ENCODE measurements at places on chromosomes 13 and 19.

DNA sequence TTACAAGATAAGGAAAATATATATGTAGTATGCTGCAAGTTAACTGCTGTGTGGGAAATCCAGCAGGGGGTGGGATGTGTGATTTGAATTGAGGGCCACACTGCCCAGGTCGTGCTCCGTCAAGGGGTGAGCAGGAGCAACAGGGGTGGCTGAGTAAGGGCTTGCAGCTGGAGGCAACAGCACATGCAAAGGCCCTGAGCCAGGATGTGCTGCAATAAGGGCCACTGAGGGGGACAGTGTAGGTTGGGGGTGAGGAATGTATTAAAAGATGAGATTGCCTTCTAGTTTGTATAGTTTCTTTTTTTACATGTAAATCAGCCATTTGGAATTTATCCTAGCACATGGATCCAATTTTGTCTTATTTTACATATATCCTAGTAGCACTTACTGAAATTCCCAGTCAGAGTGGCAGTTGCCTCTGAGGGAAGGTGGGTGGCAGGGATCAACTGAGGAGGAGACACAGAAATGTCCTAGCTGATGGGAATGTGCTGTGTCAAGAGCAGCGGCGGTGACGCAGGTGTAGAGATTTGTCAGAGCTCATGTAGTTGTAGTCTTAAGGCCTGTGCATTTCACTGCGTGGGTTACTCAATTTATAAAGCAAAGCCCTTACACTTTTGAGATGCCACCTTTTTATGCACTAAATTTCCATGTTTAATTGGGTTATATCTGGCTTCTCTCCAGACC lies 5.4 kb upstream of the RBM42 start:
- no peak for DNase-seq

- no peak for DNase-seq
These were observed 15.5 kb downstream of the DPP9 start for GRCh38 chr19:4707956-4708650.

GRCh38 chr13:94389604-94390351 lies 89.7 kb downstream of the DCT start:
- DNase-seq: no peak

GRCh38 chr19:15161028-15161984 lies 39.5 kb downstream of the NOTCH3 start:
- DNase-seq: no peak

DNA sequence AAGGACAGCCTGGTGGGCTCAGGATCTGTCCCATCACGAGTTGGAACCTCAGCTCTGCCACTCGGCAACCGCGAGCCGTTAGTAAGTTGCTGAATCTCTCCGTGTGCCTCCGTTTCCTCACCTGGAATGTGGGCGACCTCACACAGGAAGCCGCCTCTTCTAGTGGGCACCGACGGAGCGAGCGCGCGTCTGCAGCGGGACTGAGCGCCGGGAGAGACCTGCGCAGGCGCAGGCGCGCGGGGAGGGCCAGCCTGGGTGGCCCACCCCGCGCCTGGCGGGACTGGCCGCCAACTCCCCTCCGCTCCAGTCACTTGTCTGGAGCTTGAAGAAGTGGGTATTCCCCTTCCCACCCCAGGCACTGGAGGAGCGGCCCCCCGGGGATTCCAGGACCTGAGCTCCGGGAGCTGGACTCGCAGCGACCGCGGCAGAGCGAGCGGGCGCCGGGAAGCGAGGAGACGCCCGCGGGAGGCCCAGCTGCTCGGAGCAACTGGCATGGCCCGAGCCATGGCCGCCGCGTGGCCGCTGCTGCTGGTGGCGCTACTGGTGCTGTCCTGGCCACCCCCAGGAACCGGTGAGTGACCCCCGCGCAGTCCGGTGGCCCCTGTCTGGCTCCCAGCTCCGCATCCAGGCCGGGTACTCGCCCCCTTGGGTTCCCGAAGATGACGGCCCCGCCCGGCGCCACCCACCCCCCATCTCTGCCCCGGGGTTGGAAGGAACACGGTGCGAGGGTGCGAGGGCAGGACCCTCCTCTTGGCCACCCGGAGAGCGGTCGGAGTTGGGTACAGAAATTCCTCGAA lies at the start of gene PVR:
TSS of gene PVR (plus strand) at position 306 of the 797 bp plus-strand sequence. CDS start at position 493, 187 bp downstream.
- peak; percentile 26 for DNase-seq

DNA sequence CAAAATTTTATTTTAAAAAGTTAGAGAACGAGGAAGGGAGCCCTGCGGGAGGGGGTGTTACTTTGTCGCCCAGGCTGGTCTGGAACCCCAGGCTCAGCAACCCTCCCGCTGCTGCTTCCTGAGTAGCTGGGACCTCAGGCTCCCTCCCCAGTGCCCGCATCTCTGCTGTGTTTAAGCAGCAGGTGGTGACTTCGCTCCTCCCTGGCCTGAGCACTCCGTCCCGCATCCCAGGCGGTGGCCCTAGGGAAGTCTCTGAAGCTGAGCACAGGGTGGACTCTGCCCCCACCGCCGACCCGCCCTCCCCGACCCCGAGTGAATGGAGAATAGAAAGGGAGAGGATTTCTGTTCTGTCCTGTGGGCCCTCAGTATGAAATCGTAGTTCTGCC lies 30.5 kb downstream of the ZNF701 start:
- DNase-seq: no peak

GRCh38 chr19:3431760-3432397 lies 48.4 kb downstream of the SMIM24 start:
- DNase-seq: no peak

- peak; percentile 83 for DNase-seq
These were observed 25.9 kb downstream of the MPND start for GRCh38 chr19:4369109-4369887.

- DNase-seq: no peak
These were observed 456.0 kb downstream of the PCDH17 start for GRCh38 chr13:58087566-58087965.

- no peak for DNase-seq
These were observed 15.5 kb upstream of the SLC7A10 start for GRCh38 chr19:33241091-33241529.

- no peak for DNase-seq
These were observed 872.8 kb downstream of the DACH1 start for GRCh38 chr13:70994191-70994590.

DNA sequence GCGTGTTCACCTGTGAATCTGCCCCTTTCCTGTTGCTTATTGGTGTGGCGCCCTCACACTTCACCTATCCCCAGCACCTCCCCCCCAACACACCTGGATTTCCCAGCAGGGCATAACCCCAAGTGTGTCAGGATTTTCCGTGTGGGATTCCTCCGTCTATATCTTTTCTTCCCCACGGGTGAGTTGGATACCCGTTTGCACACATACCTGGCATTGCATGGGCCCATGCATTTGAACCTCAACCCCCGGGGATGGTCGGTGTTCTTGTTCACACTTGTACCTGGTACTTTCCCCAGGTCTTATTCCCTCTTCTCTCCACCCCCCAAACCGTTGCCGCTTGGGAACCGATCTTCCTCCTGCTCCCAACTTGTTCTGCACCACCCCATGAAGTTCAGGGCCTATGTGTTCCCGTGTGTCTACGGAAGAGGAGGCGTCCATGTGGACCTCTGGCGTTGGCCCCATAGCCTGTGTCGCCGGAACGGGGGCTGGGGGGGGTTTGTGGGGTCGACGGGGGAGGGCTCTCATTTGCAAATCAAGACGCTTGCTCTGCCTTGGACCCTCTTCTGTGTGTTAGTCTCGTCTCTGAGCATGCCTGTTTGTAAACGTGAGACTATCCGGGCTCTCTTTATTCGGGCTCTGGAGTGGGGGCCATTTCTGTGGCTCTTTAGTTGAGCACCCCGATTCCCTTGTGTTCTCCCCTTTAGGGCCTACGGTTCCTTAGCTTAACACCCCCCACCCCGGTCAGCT lies 1.7 kb downstream of the PRR12 start:
- no peak for DNase-seq

DNA sequence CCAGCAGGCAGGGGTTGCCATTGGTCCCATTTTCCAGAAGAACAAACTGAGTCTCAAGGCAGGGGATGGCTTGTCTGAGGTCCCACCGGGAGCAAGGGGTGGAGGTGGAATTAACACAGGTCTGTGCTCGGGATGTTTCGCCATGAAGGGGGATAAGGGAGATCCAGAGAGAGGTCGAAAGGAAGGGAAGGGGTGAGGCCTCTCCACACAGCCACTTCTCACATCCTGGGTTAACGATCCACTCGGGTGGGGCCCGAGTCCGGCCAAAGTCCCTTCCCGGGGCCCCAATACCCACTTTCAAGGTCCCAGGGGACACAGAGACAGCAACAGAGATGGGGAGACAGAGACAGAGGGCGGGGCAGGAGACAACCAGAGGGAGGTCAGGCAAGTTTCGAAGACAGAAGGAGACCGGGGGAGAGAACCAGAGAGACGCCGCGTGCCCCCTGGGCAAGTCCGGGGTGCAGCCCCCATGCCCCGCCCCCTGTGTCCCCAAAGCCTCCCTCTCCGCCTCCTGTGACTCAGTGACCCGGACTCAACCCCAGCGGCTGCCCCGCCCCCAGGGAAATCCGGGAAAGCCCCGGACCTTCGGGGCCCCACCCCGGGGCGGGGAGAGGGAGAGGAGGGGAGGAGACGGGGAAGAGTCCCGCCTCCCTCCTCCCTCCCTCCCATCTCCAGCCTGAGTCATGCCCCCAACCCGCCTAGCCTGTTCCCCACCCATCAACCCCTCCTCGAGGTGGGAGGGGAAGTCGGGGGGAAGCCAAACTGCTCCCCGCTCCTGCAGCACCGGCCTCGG lies 1.4 kb upstream of the BCL3 start:
- DNase-seq: peak; percentile 94

DNA sequence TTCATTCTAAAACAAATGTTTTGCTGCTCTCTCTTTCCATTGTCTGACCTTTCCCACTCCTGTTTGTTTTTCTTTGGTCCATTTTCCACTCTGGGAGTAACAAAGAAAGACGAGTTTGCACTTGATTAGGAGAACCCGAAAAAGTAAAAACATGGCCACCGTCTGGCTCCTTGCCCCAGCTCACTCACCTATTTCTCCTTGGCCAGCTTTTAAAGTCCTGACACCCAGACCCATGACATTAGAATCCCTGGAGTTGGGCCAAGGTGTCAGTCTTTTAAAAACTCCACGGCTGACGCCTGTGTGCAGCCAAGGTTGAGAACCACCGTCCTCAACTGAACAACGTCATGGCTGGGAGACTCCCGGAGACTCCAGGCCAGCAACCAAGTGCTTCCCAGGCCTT lies 63.6 kb upstream of the FLT1 start:
- DNase-seq: no peak

- no peak for DNase-seq
These were observed 55.2 kb downstream of the VWA8 start for GRCh38 chr13:41905600-41906254.

DNA sequence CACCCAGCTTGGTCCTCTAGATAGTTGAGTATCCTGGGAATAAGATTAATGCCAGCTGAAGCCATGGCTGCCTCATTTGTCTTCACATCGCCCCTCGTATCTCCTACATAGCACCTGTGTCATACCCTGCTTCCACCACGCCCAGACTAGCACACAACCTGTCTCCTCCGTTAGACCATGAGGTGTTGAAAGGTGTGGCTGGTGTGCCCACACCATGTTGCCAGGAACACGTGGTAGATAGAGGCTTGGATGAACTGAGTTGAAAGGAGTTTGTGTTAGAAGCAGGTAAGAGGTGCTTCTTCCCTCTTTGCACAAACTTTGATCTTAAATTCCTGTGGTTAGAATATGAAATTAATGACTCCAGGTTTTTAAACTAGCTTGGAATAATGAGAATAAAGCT lies 40.1 kb downstream of the RGCC start:
- DNase-seq: no peak

- DNase-seq: no peak
These were observed 24.6 kb downstream of the CAB39L start for GRCh38 chr13:49419276-49419675.

- peak; percentile 29 for DNase-seq
These were observed at the start of gene LHFPL6 for GRCh38 chr13:39602614-39603366. Gene LHFPL6, minus strand, starts transcription at chr13:39603193.

DNA sequence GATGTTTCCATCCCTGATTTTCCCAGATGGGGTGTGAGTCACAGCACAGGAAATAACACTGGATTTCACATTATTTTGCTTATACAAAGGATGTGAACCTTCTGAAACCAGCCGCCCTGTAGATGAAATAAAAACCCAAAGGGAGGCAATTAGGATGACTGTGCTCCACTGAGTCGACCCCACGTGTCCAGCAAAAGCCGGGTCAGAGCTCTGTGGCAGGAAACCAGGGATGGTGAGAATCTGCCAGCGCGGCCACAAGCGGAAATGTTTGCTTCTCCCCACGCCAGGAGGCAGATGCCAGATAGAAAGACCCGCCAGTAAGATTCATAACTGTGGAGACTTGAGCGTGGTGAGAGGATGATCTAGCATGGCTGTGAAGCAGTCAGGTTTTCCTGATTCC lies 764.4 kb downstream of the LIG4 start:
- no peak for DNase-seq

DNA sequence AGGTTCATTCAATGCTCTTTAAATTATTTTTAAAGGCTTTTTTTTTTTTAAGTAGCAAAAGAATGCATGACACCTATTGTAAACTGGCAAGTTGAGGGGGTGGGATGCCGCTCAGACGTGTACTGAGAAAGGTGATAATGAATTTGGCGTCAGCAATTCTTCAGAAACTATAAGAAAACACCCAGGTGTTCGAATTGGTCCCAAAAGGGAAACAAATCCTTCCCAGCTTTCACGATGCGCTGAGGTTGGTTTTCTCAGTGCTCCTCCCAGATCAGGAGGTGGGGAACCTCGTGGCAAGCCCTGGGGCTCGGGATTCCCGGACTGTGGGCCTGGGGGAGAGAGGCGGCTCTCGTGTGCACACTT lies 543 bp upstream of the FAM124A start:
- DNase-seq: no peak

- DNase-seq: no peak
These were observed 6.2 kb downstream of the PTH2 start for GRCh38 chr19:49417088-49417487.

- no peak for DNase-seq
These were observed 69.9 kb downstream of the TSC22D1 start for GRCh38 chr13:44506251-44506650.

DNA sequence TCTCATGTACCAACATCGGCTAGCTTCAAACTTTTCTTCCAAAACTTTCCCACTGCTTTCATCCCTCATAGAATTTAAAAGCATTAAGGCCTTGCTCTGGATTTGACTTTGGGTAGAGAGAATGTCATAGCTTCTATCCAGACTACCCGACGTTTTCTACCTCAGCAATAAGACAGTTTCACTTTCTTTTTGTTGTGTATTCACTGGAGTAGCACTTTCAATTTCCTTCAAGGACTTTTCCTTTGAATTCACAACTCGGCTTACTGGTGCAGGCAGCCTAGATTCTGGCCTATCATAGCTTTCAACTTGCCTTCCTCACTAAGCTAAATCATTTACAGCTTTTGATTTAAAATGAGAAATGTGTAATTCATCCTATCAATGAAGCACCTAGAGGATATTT lies 420.4 kb upstream of the GPC6 start:
- no peak for DNase-seq

DNA sequence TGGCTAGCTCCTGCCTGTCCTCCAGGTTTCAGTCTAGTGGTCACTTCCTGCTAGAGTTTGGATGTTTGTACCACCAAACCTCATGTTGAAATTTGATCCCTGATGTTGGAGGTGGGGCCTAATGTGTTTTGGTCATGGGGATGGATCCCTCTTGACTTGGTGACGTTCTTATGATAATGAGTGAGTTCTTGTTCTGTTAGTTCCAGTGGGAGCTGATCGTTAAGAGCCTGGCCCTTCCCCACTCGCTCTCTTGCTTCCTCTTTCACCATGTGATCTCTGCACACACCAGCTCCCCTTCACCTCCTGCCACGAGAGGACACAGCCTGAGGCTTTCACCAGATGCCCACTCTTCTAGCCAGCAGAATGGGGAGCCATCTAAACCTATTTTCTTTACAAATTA lies 86.8 kb upstream of the SCEL start:
- DNase-seq: peak; percentile 17

GRCh38 chr19:14544977-14545715 lies 15.8 kb downstream of the TECR start:
- DNase-seq: no peak
